ENCODE measurements at places on chromosomes 4 and X. TPM values are rescaled to one million over a fixed set of nuclear protein-coding genes. Genes with fewer than 3 reads are reported as not detected.

Gene KIF4A
- total RNA-seq: 5.6 TPM

Gene GUCY1B1
- 39.3 TPM for total RNA-seq

Gene APLN
- total RNA-seq: 0.17 TPM

Gene PAGE3
- not detected for total RNA-seq

Gene PASD1
- not detected for total RNA-seq

GRCh38 chrX:86149119-86149518 lies 868 bp downstream of the DACH2 start:
- no peak for DNase-seq

DNA sequence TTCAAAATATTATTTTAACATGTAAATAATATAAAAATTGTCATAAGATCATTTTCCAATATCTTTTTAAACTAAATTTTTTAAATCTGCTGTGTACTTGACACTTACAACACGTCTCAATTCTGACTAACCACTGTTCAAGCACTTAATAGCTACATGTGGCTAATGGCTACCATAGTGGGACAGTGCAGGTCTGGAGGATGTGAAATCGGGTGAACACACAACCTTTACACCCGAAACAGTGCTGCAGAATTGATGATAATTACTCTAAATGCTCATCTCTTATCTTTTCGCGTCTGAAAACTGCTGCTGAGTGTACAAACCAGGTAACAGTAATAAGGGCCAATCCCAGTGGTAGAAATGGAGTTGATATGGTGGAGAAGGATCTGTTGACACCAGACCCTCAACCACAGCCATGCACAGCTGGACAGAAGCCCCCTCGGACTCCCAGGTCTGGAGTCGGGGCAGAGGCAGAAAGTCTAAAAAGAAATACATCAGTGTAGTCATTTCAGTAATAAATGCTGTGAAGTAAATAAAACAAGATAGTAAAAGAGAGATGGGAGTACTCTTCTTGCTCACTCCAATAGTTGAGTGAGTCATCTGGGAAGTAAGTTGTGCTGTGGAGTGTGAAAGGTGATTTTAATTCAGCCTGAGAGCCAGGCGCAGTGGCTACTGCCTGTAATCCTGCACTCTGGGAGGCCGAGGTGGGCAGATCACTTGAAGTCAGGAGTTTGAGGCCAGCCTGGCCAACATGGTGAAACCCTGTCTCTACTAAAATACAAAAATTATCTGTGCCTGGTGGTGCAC lies 150.0 kb downstream of the CBR4 start:
- no peak for DNase-seq

DNA sequence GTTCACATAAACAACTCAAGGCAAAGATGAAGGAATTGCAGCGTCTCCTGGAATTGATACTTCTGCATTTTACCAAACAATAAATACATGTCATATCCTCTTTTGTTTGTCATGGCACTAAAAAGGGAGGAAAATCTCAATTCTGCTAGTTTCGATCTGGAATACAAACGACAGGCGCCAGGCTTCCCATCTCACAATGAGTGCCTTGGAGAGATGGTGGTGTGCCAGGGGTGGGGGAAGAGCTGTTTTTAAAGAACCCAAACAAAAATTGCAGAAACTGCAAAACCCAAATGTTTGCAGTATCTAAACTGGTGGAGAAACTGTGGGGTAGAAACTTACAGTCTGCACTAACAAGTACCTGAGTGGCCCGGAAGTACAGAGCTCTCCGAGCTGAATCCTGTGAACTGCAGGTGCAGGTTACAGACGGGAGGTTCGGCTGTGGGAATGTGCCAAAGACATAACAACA lies 53.0 kb upstream of the KLF3 start:
- DNase-seq: no peak

DNA sequence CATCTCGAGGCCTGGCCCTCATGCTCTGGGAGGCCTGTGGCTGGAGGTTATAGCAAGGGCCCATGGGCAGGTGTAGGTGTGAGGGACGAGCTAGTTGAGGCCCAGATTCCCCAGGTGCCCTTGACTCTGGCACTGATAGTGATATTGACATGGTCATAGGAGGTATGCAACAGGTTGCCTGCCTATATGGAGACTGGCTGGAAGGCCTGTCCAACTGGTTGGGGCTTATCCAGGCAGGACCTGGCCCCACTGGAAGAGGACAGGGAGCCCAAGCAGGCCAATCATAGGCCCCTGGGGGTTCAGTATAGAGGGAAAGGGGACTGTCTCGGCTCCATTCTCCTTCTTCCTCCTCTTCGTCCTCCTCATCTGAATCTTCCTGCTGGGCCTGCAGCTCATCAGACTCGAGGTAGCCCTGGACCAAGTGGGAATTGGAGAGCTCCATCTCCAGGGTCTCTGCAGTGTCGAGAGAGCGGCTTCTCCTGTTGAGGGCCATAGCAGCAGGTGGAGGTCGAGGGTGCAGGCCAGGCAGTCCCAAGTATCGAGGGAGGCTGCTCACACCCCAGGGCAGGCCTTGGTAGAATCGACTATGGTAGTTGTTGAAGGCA lies 15.3 kb downstream of the AMER1 start:
- no peak for DNase-seq

DNA sequence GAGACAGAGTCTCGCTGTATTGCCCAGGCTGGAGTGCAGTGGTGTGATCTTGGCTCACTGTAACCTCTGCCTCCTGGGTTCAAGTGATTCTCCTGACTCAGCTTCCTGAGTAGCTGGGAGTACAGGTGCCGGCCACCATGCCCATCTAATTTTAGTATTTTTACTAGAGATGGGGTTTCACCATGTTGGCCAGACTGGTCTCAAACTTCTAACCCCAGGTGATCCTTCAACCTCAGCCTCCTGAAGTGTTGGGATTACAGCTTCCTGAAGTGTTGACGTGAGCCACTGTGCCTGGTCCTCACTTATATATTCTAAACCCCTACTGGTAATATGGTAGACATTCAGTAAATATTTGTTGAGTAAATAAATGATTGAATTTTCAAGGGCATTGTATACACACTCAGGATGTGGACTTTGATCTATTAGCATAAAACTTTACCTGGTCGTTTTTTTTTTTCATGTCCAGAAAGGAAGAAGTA lies 33.0 kb downstream of the MTHFD2L start:
- DNase-seq: no peak

DNA sequence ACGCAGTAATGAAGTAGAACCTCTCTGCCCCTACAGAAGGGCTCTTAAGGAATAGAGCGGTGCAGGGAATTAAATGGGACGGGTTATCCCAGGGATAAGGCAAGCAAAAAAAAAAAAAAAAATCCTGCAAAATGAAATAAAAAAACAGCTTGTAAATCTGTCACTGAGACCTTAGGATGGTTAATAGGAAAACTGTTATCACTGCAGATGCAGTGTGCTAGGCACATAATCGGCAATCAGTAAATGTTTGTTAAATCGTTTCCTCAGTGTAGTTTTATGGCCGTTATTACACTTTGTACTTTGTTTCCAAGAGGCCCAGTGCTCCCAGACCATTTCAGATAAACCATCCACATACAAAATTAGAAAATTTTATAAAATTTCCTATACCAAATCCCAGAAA lies 1.0 kb downstream of the HNRNPH2 start:
- DNase-seq: no peak

DNA sequence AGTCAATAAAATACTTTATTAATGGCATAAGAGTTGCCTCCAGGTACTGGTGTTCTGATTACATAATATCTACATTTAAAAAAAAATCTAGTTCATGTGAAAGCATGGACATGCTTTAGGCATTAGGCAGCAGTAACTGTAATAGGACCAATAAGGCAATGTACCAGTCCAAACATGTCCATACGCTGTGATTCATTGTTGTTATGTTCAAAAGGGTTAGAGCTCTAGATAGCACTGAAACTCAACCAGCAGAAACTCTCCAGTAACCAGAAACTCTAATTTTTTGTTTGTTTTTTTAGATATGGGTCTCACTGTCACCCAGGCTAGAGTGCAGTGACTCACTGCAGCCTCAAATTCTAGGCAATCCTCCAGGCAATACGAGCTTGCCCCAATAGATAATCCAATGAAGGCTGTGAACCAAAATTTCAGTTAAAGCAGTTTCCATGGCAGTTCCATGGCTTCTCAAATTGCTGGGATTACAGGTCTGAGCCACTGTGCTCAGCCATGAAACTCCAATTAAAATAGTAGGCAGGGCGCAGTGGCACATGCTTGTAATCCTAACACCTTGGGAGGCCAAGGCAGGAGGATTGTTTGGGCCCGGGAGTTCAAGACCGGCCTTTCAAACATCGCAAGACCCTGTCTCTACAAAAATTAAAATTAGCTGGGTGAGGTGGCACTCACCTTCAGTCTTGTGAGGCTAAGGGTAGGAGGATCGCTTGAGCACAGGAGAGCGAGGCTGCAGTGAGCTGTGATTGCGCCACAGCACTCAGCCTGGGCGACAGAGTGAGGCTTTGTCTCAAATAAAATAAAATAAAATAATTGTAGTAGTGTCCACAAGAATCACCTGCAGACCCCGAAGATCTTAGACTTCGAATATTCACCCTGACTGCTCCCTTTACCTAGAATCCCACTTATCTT lies 36.3 kb downstream of the MGARP start:
- peak; percentile 99 for DNase-seq

DNA sequence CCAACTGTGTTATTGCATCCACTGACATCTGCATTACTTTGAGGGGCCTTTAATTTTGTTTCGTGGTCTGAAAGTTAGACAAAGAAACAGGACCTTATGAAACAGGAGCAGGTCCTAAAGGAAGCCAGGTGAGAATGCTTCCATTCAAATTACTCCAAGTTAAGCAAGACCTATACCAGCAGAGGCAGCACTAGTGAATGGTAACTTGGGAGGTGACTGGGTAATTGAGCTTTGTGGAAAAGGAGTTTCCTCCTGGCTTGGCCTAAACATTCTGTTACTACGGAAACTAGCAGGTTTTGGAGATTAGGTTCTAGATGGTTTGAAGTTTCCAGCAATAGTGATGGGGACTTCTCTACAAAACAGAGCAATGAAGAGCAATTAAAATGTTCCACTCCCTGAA lies 173.5 kb downstream of the NKX6-1 start:
- DNase-seq: no peak

GRCh38 chr4:40301603-40302002 lies 33.5 kb upstream of the CHRNA9 start:
- DNase-seq: no peak

DNA sequence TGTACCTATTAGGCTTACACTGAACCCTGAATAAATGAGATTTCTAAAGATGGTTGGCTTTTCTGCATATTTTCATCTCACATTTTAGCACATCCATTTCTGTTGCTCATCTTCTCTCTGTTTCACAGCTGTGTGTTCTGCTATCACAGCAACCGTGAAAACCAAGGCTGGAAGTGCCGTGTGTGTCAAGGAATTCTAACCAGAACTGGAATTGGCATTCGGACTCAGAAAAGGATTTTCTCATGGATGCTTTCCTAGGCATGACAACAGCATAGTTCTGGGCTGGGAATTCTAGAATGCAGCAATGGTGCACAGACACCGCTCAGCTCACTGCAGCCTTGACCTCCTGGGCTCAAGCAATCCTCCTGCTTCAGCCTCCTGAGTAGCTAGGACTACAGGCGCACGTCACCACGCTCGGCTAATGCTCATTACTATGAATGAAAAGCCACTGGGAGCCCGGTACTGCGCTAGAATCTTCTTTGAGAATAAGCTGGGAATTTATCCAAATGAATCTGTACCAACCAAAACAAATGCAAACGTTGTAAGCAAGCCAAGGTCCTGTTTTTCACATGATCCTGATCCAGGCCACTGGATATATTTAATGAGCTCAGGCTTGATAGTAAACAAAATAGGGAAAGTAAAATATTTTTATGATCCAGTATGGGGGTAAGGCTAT lies 105.2 kb downstream of the RBM47 start:
- peak; percentile 93 for DNase-seq

GRCh38 chrX:124462931-124463330 lies 116.6 kb downstream of the SH2D1A start:
- DNase-seq: no peak
